ENCODE measurements at places on chromosomes 1 and 21.

DNA sequence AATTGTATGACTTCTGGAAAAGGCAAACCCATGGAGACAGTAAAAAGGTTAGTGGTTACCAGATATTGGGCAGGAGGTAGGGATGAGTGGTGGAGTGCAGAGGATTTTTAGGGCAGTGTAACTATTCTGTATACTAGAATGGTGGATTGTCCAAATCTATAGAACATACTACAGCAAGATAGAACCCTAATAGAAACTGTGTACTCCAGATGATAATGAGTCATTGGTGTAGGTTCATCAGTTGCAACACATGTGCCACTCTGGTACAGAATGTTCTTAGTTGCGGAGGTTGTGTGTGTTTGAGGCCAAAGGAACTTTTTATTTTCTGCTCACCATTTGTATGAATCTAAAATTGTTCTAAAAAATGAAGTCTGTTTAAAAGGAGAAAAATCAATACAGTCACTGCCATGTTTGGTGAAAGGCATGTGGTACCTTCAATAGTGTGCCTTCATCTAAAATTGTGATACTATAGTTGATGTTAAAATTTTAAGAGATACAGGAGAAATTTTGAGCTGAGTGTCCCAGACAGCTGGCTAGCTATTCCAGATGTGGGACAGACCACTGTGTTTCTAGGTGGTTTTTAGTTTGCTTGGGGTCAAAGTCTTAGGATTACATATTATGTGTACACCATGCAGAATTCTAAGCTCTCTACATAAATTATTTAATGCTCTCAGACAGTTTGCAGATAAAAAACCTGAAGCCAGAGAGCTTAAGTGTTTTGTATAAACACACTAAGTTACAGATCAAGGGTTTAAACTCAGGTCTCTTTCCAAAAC lies 150.5 kb downstream of the RPS6KC1 start:
- no peak for DNase-seq

DNA sequence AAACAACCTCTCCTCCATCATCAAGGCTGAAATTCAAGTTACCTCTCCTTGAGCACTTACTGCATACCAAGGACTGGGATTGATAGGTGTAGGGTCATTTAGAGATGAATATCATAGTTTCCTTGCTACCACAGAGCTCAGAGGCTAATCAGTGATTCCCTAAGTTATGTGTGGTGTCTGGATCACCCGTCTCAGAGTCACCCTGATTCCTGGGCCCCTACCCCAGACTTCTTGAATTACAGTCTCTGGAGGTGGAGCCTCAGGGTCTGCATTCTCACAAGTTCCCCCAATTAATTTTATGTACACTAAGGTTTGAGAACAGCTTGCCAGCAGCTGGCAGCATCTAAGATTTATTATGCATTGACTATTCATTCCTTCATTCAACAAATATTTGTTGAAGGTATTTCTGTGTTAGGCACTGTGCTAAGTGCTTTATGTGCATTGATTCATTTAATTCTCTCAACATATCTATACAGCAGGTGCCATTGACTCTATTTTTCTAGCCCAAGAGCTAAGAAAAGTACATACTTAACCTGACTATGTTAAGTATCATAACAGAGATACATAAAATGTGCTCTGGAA lies 182.9 kb upstream of the FGGY start:
- no peak for DNase-seq

- peak; percentile 66 for DNase-seq
Observed at GRCh38 chr1:68916221-68916902, 419.5 kb upstream of the DEPDC1 start.

- no peak for DNase-seq
Observed at GRCh38 chr21:45873866-45874265, 107.7 kb upstream of the COL6A1 start.

- DNase-seq, result no peak
Observed at GRCh38 chr21:38365521-38365920, 108.7 kb downstream of the KCNJ15 start.

GRCh38 chr1:39205102-39205780 lies 746 bp downstream of the MACF1 start:
- DNase-seq, result no peak

- DNase-seq, result no peak
Observed at GRCh38 chr1:168629466-168629865, 53.1 kb downstream of the XCL1 start.

- DNase-seq, result no peak
Observed at GRCh38 chr1:57404884-57405283, 19.0 kb downstream of the DAB1 start.

- DNase-seq, result peak; percentile 38
Observed at GRCh38 chr1:230824919-230825721, 43.2 kb downstream of the C1orf198 start.

GRCh38 chr1:89975540-89976125 lies 19.3 kb upstream of the ZNF326 start:
- no peak for DNase-seq

- no peak for DNase-seq
Observed at GRCh38 chr1:101957771-101958170, 39.0 kb downstream of the OLFM3 start.

DNA sequence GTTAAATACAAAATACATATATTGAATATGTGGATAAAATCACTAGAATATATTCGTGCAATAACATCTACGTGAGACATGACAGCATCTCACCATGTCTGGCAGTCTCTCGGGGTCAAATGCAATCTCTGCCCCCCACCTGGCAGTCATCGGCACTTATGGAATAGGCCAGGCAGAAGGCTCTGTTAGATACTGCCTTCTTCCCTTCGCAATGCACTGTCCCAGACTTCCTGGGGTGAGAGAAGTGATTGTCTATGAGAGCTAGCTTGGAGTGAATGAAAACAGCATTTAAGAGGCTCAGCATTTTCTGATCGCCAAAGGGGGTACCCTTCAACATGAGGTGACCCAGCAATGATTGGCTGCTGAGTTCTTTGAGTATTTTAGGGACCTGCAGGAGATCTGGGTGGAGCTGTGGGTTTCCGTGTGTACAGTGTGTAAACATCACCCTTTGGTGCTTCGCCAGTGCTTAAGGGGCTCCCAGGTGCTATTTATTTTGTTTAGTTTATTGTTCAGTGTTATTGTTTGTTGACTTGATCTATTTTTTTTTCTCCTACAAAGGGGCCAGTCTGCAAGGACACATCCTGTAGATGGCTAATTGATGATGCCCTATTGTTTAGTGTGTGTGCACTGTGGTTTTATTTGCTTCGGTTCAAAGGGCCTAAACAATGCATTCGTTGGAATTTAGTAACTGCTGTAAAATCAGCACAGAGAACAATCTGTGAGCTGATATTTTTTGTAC lies 10.2 kb downstream of the ERG start:
- no peak for DNase-seq

DNA sequence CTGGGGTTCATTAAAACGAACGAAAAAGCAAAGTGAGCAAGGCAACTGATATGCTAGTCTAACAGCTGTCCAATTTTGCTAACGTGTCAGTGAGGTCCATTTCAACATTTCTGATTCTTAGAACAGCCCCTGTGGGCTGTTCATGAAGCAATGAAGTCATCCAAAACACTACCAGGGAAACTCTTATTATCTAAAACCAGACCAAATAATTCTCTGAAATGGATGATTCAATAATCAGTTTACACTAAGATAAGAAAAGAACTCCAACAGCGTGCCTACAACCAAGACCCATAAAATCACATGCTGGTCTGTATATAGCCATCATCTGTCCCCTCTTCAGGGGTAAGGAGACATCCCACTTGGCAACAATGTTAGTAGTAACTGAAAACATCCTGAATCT lies 122.7 kb downstream of the TGFBR3 start:
- no peak for DNase-seq

DNA sequence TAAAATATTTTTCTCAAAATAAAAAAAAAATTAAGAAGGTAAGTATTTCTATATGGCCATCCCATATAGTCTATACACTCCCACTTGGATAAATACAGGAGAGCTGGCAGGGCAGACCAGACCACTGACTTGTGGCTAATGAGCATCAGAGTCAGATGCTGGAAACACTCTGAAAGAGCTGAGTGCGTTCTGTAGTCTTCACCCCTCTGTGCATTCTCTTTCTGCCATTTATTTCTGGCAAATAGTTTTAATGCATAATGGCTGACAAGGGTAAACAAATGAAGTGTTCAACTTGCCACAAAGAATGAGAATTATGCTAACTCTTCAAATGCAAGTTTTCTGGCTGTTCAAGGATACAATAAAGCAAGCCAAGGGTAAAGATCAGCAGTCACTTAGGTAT lies 191.7 kb downstream of the TTLL7 start:
- no peak for DNase-seq

Measured in NCI-H446 (cell line).